Renal pelvis (tissue), 12 donors: ENCODE measurements at places on chromosomes 13 and 19.

DNA sequence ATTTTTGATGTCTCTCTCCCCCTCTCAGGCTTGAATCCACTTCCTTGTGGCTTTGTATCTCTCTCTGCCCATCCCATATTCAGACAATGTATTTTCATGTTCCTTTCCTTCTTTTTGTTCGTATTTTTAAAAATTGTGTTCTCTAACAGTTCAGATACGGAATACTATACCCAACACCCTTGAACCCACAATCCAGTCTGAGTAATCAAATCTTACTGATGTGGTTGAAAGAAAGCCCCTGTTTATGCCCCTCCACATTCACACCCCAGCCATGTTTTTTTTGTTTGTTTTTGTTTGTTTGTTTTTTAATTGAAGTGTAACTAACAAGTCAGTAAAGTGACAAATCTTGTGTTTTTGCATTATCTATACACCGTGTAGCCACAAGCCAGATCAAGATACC lies 1.4 kb downstream of the SPIB start:
- DNase-seq, result no peak

- DNase-seq, result no peak
Observed at GRCh38 chr13:29996316-29996715, 145.9 kb upstream of the UBL3 start.

GRCh38 chr19:3481241-3482090 lies 1.1 kb upstream of the SMIM24 start:
- DNase-seq, result no peak

GRCh38 chr19:12838886-12839756 lies 806 bp downstream of the MAST1 start:
- DNase-seq, result no peak

DNA sequence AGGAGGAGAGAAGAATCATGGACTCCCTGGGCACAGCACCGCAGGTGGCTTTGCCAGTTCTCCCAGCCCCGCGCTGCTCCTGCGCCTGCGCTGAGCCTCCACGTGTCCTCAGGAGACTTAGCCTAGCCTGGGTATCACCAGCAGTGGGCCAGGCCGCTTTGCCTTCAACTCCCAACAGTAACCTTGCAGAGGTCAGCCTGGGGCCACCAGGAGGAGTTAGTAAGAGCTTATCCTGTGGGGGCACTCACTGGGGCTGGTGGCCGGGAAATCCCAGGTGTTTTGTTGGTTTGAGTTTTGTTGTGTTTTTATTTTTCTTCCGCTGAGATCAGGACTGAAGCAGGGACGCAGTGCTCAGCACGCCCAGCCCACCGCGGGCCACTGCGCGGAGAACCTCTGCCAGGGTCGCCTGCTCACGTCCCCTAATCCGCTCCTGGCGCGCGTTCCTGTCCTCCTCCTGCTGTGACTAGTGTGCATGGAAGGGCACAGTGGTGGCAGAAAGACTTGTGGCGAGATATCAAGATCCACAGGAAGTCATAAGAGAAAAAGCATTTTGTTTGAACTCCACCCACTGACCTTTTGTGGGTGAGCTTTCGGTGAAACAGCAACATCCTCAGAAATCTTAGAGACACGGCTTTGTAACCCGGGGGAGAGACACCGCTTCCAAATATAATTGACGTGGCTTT lies 207.4 kb upstream of the RFC3 start:
- peak; percentile 16 for DNase-seq
